AG10803 (cell line): ENCODE measurements at places on chromosomes 2 and 18.
A peak's percentile ranks its signal among the peaks of the same experiment; 100 is the strongest.

- DNase-seq = no peak
Observed at GRCh38 chr2:120294008-120294340, 41.3 kb downstream of the RALB start.

DNA sequence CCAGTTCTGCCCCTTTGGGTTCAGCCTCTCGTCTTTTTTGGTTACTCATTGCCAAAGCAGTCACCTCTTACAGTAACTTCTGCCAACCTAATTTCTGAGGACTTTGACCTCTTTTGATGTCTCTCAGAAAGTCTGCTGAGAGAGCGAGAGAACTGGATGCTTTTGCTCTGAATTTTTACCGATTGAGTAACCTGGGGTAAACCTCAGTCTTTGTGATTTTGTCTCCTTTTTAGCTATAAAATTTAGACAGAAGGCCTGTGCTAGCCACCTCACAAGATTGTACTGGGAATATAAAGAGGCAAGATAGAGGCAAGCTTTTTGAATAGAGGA is 34.8 kb upstream of the IL1R1 start:
- peak; percentile 83 for DNase-seq

DNA sequence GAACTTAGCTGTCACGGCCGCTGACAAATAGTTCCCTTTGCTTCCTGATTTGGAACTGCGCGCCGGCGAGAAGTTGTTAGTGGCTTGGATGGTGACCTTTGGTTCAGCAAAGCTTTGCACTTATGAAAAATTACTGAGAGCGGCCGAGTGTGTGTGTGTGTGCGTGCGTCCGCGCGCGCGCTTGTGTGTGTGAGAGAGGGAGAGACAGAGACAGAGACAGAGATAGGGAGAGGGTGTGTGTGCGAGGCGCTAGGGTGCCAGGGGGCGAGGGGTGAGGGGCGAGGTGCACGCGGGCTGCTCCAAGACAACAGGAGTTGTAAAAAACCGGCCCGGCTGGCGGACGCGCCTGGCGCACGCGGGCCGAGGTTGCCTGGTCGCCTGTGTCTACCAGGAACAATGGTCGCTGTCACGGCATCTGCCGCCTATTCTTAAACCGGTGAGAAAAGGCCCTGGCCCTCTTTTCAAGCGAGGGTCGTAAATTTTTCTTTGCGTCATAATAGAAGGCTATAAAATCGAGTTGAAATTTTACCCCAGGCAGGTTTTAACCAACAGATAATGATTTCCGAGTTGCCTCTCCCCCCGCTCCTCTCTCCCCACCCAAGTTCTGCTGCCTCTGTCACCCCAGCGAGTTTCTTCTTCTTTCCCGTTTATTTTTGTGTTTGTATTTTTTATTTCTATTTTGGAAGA is 535 bp downstream of the HOXD3 start:
- peak; percentile 45 for DNase-seq

GRCh38 chr2:217757108-217757463 is 245.7 kb downstream of the TNS1 start:
- no peak for DNase-seq

DNA sequence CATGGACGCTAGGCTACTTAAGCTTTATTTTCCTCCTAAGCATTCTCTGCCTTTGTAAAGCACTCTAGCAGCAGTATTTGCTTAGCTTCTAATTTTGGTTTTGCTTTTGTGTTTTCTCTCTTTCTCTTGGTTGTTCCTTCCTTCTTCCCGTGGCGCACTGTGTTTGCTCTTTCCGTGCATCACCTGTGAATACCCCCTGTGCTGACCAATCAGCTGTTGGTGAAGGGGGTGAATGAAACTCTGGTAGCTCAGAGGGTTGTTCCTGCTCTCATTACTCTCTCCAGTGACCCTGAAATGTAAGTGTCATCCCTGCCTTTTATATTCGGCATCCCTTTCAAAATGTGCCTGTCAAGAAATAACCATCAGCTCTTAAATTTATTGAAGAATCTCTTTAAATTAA is 45.5 kb upstream of the TNFRSF11A start:
- no peak for DNase-seq

GRCh38 chr2:118091140-118091478 is 2.8 kb downstream of the INSIG2 start:
- DNase-seq = no peak

DNA sequence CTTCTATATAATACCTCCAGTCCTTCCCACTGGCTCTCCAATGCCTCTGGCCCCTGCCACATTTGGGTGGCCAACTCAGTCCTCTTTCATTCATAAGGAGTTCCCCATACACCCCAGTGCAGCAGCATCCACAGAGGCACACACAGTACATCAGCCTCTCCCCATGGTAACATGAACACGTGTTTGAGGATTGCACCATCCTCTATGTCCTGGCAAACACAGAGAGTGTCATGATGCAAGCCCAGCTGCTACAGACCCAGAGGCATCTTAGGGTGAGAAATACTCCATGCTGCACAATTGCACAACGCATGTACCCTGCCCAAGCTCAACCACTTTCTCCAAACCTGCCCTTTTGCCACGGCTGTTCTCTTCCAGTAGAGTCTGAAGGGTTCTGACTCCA is 11.5 kb downstream of the IGFBP5 start:
- DNase-seq = peak; percentile 98

DNA sequence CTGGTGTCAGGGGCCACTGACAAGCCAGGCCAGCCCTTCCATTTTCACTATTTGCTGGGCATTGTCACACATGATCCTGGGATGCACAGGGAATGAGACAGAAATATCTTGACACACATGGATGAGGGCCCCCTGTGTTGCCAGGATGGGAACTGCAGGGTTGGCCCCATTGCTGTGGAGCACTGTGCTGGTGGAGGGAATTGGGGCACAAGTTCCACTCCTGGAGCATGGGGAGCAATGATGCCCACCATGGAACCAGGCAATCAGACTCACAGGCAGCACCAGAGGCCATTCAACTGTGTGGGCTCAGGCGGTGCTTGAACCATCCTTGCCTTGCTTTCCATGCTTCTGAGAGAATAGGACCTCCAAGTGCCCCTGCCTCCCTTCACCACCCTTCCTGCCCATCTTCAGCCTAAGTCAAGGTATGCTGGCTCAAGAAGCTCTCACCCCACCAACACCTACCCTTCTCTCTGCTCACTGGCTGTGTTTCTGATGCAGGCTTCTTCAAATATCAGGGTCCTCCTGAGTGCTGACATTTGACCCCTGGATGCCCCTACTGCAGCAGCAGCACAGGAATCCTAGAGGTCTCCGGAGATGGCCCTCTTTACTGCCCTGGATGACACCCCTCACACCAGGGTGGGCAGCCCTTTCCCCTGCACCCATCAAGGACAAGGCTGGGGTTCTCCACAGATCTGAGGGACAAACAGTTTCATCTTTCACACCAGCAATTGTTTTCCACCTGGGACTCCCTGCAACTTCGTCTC is 11.0 kb downstream of the ADRA2B start:
- DNase-seq = no peak

DNA sequence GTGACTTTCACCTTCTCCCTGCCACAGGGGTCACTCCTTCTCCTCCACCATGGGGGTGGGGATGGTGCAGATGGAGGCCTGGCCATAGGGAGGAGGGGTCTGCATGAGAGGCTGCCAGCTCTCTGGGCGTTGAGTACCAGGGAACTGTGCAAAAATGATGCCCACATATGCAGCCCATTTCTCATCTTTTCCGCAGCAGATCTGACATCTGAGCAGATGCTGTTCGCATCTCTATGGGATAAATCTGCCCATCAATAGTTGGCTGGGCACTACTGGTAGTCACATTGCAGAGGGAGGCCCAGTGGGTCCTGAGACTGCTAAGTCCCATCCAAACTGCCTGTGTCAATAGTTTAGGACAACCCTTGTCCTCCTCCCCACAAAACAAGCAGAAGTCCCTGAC is 45.9 kb upstream of the LGALSL start:
- no peak for DNase-seq

DNA sequence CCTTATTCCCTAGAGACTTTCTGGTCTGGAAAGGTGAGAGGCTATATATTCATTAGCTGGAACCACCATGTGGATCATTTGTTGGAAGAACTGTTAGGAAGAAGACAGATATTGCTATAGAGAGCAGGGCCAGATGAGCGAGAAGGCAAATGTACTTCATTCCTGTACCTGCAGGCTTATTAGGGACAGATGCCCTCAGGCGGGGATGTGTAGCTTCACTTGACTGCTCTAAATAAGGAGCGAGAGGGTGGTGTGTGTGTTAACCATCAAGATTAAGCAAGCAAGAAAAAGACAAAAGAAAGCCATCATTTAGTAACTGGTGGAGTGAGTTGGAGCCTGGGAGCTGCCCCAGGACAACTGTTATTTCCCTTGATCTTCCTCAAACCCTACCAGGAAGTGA is 36.4 kb downstream of the NEDD4L start:
- DNase-seq = no peak

DNA sequence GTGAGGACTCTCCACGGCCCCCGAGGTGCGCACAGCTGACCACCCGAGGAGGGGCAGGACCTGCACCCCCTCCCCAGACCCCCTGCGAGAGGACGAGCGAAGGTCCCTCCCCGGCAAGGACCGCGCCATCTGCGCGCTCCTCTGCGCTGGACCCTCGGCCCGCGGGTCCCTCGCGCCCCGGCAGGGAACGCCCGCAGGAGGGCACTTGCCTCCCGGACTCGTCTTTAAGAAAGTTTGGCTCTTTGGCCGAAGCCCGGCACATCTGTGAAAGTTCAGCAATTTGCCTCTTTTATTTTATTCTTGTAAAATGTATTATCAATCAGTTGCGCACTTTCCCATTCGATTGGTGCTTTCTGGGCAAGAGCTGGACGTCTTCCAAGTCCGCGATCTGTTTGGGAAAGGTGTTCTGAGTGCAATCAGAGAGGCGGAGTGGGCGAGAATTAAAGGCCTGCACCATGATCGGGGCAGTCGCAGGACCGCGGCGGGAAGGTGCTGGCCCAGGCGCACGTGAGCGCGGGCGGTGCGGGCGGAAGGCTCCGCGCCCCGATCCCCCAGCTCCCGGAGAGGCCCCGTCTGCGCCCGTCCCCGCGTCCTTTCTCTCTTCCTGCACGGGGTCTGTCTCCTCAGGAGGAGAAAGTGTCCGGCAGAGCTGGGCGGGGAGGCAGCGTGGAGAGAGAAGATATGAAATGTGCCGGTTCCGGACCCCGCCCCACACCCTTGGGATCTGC is 1.6 kb upstream of the ALKAL2 start:
- DNase-seq = peak; percentile 2

DNA sequence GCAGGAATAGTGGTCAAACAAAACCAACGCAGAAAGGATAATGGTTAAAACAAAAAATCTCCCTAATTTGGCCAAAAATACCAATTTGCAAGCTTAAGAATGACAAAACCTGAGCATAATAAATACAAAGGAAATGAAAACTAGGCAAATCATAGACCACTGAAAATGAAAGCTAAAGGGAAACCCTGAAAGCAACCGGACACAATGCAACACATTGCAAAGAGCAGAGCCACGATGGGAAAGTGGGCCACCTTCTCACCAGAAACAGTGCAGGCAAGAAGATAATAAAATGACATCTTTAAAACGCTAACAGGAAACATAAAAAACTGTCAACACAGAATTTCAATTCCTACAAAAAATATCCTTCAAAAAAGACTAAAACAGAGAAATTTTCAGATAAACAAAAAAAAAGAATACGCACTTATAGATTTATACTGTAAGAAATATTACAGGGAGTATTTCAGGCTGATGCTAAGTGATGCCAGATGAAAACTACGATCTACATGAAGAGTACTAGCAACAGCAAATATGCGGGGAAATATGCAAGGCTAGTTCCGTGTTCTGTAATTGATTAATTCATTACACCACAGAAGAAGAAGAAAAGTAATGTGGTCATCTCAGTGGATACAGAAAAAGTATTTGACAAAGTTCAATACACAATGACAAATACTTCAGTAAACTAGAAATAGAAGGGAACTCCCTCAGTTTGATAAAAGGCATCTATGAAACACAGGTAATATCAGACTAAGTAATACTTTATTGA is 239.5 kb downstream of the L3MBTL4 start:
- DNase-seq = no peak

DNA sequence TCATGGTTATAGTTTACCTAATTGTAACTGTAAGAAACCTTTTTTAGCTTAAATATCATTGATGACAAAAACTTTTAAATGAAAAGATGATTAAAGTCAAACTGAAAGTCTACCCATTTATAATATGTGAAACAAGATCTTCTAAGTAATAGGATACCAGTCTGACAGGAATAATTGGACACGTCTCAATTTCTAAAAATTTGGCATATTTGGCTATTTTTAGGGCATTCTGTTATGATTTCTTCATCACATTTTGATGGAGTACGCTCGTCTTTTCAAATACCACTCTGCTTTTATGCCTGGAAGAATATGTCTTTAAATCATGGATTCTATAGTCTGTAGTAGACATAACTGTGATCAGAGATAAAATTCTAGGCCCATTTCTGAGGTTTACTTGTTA is 1.3 kb downstream of the R3HDM1 start:
- peak; percentile 5 for DNase-seq

GRCh38 chr2:62705859-62706720 is 577 bp downstream of the EHBP1 start:
- DNase-seq = peak; percentile 83

DNA sequence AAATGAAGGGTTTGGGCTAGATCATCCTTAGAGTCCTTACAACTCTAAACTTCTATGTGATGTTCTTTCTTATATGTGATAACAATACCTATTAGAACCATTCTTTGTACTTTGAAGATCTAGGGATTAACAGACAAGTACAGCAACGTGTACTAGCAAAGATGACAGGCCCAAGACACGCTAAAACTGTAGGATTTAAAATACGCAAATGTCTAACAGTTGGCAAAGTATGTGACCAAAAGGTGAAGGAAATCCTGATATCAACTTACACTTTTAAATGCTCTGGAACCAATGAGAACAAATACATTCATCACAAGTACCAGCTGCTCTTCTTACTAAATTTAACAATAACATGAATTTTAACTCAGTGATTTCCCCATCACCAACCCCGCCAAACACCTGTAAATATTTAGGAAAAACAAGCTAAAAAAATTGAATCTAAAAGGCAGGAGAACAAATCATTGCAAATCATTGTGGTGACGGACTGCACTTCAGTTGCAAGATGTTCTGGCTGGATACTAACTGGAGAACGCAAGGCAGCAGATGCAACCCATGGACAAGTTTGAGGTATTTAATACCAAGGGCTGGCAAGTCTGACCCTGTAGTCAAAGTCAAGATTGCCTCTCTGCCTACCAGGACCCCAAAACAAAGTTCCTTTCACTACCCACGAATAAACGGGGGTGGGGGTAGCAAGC is 1.4 kb downstream of the ANKRD44 start:
- DNase-seq = no peak

DNA sequence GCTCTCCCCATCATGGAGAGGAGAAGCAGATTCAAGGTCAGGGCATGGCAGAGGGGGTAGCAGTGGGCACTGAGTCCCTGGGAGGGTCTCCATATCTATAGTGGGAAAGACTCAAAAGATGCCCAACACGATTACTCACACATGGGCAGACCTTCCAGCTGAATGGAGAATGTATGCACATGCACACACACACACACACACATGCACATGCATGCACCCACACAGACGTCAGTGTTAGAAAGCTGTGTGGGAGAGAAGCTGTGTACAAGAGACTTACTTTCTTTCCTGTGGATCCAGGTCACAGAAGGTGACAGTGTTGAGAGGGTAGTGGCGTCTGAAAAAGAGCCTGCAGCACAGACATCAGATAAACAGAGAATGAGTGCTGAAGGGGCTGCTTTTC is 194.5 kb downstream of the TNS1 start:
- DNase-seq = no peak

- DNase-seq = no peak
Observed at GRCh38 chr2:165369898-165370296, 99.6 kb upstream of the CSRNP3 start.

- no peak for DNase-seq
Observed at GRCh38 chr2:241843321-241844065, 15.2 kb downstream of the PDCD1 start.
